ENCODE measurements at places on chromosomes 6 and 20. TPM values are rescaled to one million over a fixed set of nuclear protein-coding genes. Genes with fewer than 3 reads are reported as not detected.

Gene CYP39A1
- total RNA-seq = 2.1 TPM

Gene PROKR2
- total RNA-seq = not detected

Gene STMND1
- not detected for total RNA-seq

Gene ZNF292
- 16.2 TPM for total RNA-seq

Gene KCNK15
- 1.1 TPM for total RNA-seq

Gene SLC12A5
- total RNA-seq = under 0.01 TPM

Gene ZNF318
- 3.8 TPM for total RNA-seq

Measured in smooth muscle cell of the coronary artery (primary cell).